ENCODE measurements at places on chromosomes 13 and 19. TPM values are rescaled to one million over a fixed set of nuclear protein-coding genes. Genes with fewer than 3 reads are reported as not detected.

Gene FOXA3
- total RNA-seq: 0.24 TPM

Gene DMKN
- 75.0 TPM for total RNA-seq

Gene KIR2DL4
- total RNA-seq: not detected

Gene SH2D3A
- total RNA-seq: 129 TPM

Gene IGFL3
- total RNA-seq: not detected

Gene ZNF177
- 0.21 TPM for total RNA-seq

Gene DDA1
- total RNA-seq: 11.1 TPM

Gene SMIM24
- total RNA-seq: not detected

Gene P2RY11
- 1.7 TPM for total RNA-seq

Gene UHRF1
- 3.4 TPM for total RNA-seq

Gene MPV17L2
- total RNA-seq: 23.0 TPM

Measured in tracheal epithelial cell (primary cell).